Activated naive CD8-positive, alpha-beta T cell treated with anti-CD3 and anti-CD28 coated beads, Interleukin-2, amount 10 ng/mL, durations not matched to agents 7 days and 5 days (primary cell): ENCODE measurements at places on chromosomes 4 and X. TPM values are rescaled to one million over a fixed set of nuclear protein-coding genes. Genes with fewer than 3 reads are reported as not detected.

GRCh38 chrX:41086627-41086932 lies 1.3 kb downstream of the USP9X start:
- H3K27me3 ChIP-seq, result no peaks in the 10 kb centered on the region
- H3K27ac ChIP-seq, result peak overlapping the region; percentile 96
- H3K4me3 ChIP-seq, result peak overlapping the region; percentile 88
- no peak for DNase-seq
- peaks cover 4% of the 10 kb centered on the region for H3K36me3 ChIP-seq

- H3K36me3 ChIP-seq, result no peaks in the 10 kb centered on the region
- H3K27ac ChIP-seq, result peak overlapping the region; percentile 88
- peak; percentile 88 for DNase-seq
- H3K4me1 ChIP-seq, result peaks cover 37% of the 10 kb centered on the region
Measured at GRCh38 chr4:140152013-140152703, 1.8 kb downstream of the MAML3 start.

Gene SPANXC
- not detected for total RNA-seq

Gene STOX2
- total RNA-seq, result not detected

Gene ANAPC10
- 20.2 TPM for total RNA-seq

Gene TEX13A
- not detected for total RNA-seq

Gene RAI2
- not detected for total RNA-seq

Gene TRIML2
- total RNA-seq, result not detected
